Thyroid gland (tissue), 4 donors: ENCODE measurements at places on chromosomes 1 and 21. TPM values are rescaled to one million over a fixed set of nuclear protein-coding genes. Genes with fewer than 3 reads are reported as not detected.

Gene NEXN
- 16.5 TPM for total RNA-seq

Gene GBP6
- total RNA-seq: not detected

Gene TCHH
- total RNA-seq: 0.11 TPM

Gene ZNF648
- not detected for total RNA-seq

Gene TMEM52
- total RNA-seq: not detected

GRCh38 chr1:147760481-147761260 lies at the start of gene GJA5:
GJA5 (minus strand) TSS chr1:147760602; CDS start chr1:147759238, 1,364 bp downstream.
- DNase-seq: no peak
- no peaks in the 10 kb centered on the region for H3K36me3 ChIP-seq
- no peaks in the 10 kb centered on the region for H3K27me3 ChIP-seq

GRCh38 chr1:3181956-3182355 lies 113.0 kb downstream of the PRDM16 start:
- no peaks in the 10 kb centered on the region for H3K27me3 ChIP-seq
- no peak overlapping the region for H3K27ac ChIP-seq
- no peak overlapping the region for H3K4me3 ChIP-seq
- no peak for DNase-seq
- peaks cover 4% of the 10 kb centered on the region for H3K4me1 ChIP-seq

Gene RNF186
- total RNA-seq: not detected

GRCh38 chr21:45943630-45944540 lies 37.7 kb upstream of the COL6A1 start:
- H3K4me3 ChIP-seq: no peak overlapping the region
- DNase-seq: no peak
- no peaks in the 10 kb centered on the region for H3K4me1 ChIP-seq
- H3K27ac ChIP-seq: no peak overlapping the region

Gene RORC
- total RNA-seq: 29.7 TPM

GRCh38 chr1:112083487-112083886 lies 94.0 kb upstream of the KCND3 start:
- no peak overlapping the region for H3K27ac ChIP-seq
- H3K4me3 ChIP-seq: no peak overlapping the region
- H3K27me3 ChIP-seq: no peaks in the 10 kb centered on the region
